Astrocyte (in vitro differentiated cells and primary cell): ENCODE measurements at places on chromosomes 3 and 15.
A peak's percentile ranks its signal among the peaks of the same experiment; 100 is the strongest.

GRCh38 chr3:193008654-193009053 lies 91.0 kb upstream of the MB21D2 start:
- DNase-seq = no peak

DNA sequence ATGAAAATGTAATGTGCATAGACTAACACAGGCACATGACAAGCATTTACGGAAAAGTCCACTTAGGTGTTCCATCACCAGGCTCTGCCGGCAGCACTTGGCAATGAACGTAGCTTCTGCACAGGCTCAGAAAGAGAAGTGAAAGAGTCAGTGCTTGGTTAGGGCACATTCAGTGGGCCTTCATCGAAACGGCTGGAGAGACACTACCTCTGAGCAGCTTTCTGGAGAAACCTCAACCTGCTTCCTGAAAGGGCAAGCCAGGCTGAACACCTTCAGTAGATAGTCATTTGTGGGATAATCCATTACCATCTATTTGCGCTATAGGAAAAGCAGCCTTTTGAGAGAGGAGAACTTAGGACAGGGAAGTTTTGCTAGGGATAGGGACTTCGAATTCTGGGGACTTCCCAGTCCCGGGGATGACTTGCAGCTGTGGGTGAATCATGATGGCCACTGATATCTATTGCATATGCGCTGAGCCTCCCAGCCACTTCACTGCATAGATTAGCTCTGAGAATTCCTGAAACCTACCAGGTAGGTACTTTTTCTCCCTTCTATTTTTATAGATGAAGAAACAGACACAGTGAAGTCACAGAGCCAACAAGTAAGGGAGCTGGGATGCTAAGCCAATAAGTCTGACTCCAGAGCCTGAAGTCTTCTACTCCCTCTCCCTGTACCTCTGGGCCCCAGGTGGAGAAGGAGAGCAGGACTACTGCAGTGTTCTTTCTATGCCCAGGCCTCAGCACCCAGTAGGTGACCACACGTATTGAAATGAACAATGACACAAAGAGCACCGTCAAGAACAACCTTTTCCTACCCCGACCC lies 4.2 kb upstream of the SH2D7 start:
- no peak for DNase-seq

- no peak for DNase-seq
Observed at GRCh38 chr15:75551091-75551490, 28.0 kb downstream of the PTPN9 start.

DNA sequence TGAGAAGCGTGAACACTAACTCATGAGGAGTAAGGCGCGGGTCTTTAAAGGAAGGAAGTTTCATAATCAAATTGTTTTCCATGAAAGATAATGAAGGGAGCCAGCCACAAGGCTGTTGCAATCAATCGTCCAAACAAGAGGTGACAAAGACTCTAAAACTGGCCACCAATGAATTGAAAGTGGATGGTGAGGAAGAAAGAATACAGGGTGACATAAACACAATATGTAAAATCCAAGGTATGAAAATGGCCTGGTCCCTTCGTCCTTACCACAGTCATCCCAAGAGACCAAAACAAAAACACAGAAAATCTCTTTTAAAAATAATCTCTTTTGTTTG lies 12.0 kb downstream of the CD86 start:
- no peak for DNase-seq

- DNase-seq = peak; percentile 75
Observed at GRCh38 chr15:63870487-63871209, 36.9 kb upstream of the HERC1 start.

DNA sequence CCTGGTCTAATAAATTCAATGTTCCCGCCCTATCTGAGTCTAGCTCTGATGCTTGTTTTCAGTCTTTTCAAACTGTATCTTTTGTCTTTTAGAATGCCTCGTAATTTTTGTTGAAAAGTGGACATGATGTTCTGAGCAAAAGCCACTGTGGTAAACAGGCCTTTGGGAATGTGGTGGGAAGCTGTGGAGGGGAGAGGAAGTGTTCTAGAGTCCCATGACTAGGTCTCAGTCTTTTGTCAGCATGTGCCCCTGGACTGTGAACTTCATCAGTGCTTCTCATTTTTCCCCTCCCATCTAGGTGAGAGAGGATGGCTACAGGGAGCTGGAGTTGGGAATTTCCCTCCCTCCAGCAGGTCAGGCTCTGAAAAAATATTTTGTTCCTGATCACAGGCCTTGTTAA lies 33.7 kb downstream of the SUSD5 start:
- no peak for DNase-seq

DNA sequence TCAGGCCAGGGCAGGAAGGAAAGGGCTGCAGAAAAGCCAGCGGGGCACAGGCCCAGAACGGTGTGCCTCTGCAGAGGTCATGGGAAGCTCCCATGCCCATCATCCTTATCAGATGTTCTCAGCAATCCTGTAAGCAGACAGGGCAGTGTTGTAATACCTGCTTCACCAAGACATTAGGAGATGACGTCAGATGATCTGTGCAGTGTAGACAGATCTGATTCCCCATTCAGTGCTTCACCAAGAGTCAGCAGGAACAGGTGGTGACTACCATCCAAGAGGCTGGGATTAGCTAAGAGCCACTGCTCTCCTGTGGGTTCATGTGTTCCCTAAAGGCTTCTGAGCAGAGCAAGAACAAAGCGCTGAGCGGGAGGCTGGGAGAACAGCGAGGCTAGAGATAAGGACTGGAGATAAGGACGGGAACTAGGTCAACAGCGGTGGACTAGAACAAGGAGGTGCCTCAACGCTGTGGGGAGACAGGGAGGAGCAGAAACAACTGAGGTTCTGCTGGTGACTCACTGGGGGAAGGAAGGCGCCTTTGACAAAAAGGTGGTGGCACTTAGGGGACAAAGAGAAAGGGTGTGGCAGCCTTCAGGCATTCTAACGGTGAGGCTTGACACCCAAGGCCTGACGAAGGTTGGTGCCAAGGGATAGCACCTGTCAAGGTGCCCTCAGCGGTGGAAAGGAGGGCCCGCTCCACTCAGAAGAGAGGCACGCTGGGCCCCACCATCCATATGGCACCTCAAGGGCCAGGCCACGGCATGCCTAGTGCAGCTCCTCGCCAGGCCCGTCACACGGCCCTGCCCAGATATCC lies 28.4 kb downstream of the CCDC12 start:
- DNase-seq = peak; percentile 52

- DNase-seq = no peak
Observed at GRCh38 chr3:150227839-150228238, 180.3 kb upstream of the TSC22D2 start.

DNA sequence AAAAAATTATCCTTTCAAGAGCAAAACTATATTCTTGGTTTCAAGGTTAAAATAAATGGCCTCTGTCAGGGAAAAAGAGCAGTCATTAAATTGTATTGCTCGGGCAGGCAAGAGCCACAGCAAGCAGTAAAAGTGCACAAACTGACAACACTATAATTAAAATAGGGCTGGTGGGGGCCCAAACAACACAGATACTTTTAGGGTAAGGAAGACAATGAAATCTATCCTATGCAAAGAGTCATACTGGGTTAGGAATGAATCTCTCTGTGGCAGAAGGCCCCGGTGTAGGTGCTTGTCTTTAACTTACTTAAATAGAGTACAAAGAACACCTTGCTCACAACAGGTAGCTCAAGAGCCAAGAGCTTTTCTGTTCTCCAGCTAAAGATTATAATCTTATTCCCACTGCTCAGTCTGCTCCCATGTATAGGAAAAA lies 94.7 kb downstream of the DLG1 start:
- no peak for DNase-seq
